Sigmoid colon (tissue), 7 donors: ENCODE measurements at places on chromosomes 2 and 18. TPM values are rescaled to one million over a fixed set of nuclear protein-coding genes. Genes with fewer than 3 reads are reported as not detected.

GRCh38 chr2:8986327-8986976 is 17.0 kb downstream of the MBOAT2 start:
- DNase-seq: no peak

Gene CFAP65
- not detected for total RNA-seq

GRCh38 chr2:163471947-163472346 is 263.9 kb downstream of the FIGN start:
- no peak for DNase-seq

- DNase-seq: no peak
Measured at GRCh38 chr2:155815851-155816250, 516.7 kb downstream of the NR4A2 start.

- no peak for DNase-seq
Measured at GRCh38 chr2:11499081-11499743, 33.3 kb upstream of the E2F6 start.

Gene THAP4
- 38.8 TPM for total RNA-seq

- DNase-seq: no peak
Measured at GRCh38 chr2:190908532-190908931, 27.9 kb downstream of the GLS start.

DNA sequence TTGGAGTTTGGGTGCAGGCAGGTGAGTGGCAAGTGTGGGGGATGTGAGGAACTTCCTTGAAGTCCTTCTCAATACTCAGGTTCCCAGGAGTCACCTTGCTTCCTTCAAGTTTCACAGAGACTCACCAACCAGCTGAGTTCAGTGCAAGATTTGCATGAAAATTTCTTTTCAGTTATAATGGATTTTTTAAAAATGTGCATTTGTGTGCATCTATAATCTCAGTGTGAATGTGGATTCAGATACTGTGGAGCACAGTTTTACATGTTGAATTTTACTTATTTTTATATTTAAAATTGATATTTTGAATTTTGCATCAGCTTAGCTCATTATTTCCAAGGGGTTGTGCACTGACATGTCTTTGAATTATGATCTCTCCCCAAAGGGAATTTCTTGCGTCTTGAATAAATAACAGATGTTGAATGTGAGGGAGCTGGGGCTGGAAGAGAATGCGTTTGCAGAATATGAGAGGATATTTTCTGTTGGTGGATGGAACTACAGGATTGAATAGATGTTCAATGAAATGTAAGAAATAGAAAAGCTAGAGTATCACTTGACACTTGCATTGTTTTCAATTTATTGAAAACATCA is 184.3 kb downstream of the RPRM start:
- DNase-seq: no peak

- no peak for DNase-seq
Measured at GRCh38 chr2:177000061-177000714, 212.4 kb upstream of the HNRNPA3 start.

DNA sequence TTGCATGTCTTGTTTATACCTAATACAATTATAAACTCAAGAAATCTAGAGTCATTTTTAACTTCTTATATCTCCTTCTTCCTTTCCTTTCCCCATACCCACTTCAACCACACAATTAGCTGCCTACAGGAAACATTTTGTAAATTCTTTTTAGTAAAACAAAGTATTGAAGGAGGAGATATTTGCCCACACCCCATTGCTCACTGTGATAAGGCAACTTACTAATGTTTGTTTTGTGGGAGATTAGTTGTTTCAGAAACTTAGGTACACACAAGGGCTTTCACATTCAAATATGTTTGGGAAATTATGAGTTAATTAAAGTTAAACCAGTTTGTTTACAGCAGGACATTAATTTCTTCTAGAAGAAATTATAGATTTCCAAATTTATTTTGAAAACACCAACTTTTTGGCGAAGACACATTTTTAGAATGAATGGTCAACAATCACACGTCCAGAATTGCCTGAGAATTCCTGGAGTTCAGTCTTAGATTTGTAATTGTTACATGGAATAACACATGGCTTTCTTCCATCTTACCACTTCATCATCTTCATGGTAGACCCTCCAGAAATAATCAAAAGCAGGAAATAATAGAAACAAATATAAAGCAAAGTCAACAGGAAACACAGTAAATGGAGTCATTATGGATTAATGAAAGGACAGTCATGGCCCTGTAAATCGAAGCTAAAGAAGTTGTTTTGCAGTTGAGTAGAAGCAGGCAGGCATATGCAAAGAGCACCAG is 62.5 kb upstream of the RAB27B start:
- no peak for DNase-seq

DNA sequence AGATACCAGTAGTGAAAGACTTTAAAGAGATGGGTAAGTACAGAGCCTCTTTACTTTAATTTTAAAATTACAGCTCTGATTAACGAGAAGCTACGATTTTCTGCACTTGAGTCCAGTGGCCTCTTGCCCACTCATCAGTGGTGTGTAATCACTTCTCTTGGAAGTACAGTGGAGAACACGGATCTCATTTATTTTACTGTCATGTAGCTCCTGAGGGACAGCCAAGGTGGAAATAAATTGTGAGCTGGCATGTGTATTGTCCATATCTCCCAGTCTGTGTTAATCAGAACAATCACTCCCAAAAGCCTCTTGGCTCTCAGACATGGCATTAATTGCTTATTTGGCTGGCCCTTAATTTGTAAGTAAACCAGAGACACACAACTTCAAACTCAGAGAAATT is 69.4 kb downstream of the LOXHD1 start:
- no peak for DNase-seq

DNA sequence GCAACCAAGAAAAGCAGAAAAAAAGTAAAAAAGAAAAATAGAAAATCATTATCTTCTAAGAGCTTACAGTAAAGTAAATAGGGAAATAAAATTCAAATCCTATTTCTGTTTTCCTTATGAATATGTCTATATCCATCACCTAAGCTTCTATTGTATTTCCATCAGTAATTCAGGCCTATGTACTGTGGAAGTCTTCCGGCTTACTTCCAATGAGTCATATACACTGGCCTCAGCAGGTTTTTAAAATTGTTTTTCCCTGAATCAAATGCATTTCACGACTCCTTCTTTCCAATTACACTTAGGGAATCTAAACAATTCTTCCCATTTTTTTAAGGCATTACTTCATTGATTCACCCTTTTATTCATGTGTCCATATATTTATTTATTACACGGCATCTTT is 164.7 kb downstream of the CCDC102B start:
- no peak for DNase-seq

- DNase-seq: no peak
Measured at GRCh38 chr2:233129351-233129978, 69.3 kb downstream of the INPP5D start.

Gene TUBA4B
- not detected for total RNA-seq

DNA sequence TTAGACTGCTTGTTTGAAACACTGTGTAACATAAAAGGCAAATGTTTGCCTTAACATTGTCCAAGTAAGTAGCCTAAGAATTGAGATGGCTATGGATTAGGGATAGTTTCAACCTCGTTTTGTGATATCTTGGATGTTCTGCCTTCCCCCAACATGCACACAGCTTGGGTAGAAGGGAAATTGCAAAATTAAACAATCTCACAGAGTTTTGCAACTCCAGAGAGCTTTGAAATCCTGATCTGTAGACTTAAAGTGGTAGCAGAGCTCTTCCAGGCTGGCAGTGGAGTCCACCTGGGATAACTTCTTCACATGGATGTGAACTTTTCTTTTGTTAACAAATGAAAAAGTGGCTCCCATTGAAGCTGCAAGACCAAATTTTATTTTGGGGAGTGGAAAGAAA is 59.6 kb downstream of the CHRNA1 start:
- no peak for DNase-seq

DNA sequence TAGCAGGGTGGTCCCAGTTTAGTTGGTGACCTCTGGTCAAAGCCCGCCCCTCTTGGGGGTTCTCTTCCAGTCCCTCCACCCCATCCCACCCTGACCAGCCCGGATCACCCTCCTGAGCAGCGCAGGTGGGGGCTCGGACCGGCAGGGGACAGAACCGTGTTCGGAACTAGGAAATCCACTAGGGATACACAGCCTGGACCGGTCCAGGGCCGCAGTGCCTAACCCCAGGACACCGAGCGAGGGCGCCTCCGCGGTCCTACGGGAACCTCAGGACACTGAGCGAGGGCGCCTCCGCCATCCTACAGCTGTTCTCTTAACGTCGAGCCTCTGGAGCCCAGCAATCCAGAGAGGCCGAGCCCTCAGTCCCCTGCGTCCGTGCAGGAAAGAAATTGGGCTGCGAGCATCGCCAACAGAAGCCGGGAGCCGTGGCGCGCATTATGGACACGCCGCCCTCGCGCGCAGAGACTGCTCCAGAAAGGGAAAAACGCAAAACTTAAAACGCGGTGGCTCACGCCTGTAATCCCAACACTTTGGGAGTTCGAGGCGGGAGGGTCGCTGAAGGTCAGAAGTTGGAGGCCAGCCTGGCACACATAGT is 8.5 kb downstream of the RAX start:
- DNase-seq: no peak

Gene SLC25A52
- not detected for total RNA-seq

DNA sequence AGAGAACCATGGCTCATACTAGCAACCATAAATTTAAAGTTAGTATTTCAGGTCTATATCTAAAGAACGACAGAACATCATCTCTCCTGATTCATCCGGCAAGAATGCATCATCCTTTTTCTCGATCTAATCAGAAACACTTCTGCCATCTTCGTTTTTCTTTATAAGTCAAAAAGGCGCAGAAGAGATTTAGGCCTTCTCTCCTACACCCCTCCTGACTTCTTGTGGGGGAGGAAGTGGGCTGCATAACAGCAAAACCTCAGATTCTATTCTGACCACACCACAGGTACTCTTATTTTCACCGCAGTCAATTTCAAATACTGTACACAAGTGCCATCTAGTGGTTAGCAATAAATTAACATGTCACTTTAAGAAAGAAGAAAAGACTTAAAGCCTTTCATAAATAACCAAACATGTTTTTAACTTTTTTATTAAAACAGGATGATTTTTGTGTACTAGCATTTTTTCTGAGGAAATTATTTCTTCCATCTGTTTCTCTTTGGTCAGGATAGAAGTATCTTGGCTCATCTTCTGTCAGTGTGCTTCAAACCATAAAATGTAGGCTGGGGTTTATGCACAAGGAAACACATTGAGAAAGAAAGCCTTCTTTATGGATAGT is 48.4 kb upstream of the PIK3C3 start:
- no peak for DNase-seq

DNA sequence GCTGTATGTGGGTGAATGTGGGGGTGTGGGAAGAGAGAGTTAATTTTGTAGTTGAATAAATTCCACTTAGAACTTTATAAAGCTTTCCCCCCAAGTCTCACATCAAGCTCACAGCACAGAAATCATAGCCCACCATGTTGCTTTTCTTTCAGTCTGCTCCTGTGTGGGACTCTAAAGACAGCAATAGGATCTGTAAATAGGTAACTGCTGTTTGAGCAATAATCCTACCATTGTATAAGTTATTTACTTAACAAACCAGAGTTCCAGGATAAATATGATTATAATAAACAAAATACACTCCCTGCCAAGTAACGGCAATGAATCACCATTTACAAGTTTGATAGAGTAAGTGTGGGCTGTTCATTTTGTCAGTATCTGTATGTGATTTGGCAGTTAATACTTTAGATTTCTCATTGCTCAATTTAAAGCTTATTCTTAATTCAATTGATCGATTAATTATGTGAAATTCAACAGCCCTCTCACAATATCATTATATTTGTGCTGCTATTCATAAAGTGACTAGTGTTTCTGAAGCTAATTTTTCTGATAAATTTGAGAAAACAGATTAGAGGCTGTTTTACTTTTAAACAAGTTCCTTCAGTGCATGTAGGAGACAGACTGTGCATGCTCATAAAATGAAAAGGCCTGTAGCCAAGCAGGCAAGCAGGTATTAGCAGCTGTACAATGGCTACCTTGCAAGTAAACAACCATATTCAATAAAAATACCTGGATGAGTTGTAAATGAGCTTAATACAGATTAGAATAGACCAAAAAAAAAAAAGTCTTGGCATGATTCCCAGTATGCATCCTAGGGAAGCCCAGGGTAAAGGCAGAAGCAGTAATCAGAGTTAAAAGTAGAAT is 142.7 kb downstream of the PDE11A start:
- no peak for DNase-seq

Gene ZNF804A
- total RNA-seq: 0.14 TPM
